Natural killer cell (primary cell): ENCODE measurements at places on chromosomes 1 and 21. TPM values are rescaled to one million over a fixed set of nuclear protein-coding genes. Genes with fewer than 3 reads are reported as not detected.

DNA sequence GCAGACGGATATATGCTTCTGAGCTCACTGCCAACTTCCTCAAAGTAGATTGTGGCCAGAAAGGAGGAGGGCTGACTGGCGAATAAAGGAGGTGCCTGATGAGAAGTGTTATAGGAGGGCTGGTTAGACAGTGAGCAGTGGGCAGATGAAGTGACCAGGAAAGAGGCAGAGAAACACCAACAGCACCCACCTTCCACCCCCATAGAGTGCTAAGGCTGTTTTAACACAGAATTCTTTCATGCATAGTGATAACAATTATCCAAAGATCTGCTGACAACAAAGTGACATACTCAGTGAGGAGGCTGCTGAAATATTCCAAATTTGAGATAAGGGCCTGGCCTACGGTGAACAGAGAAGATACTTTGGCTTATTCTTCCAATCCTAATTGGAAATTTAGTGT lies 21.2 kb upstream of the MTR start:
- H3K4me1 ChIP-seq: no peaks in the 10 kb centered on the region
- DNase-seq: no peak
- H3K4me3 ChIP-seq: no peak overlapping the region
- H3K27ac ChIP-seq: no peak overlapping the region

- peaks cover 91% of the 10 kb centered on the region for H3K4me1 ChIP-seq
- no peak for DNase-seq
- H3K4me3 ChIP-seq: no peak overlapping the region
- H3K27me3 ChIP-seq: no peaks in the 10 kb centered on the region
- peaks cover 58% of the 10 kb centered on the region for H3K36me3 ChIP-seq
Observed at GRCh38 chr1:154342132-154342531, 16.8 kb downstream of the ATP8B2 start.

- no peak overlapping the region for H3K27ac ChIP-seq
- H3K27me3 ChIP-seq: no peaks in the 10 kb centered on the region
- no peak for DNase-seq
Observed at GRCh38 chr21:46071082-46071481, 26.8 kb upstream of the COL6A2 start.

GRCh38 chr1:16351994-16352841 lies at the start of gene FBXO42:
FBXO42 (minus strand) TSS chr1:16352480; CDS start chr1:16315418, 37,062 bp downstream.
- no peaks in the 10 kb centered on the region for H3K36me3 ChIP-seq
- H3K4me1 ChIP-seq: peaks cover 24% of the 10 kb centered on the region
- peak within 1 kb of the TSS; percentile 82 for H3K4me3 ChIP-seq
- DNase-seq: peak; percentile 97
- H3K27ac ChIP-seq: peak within 1 kb of the TSS; percentile 94

- no peaks in the 10 kb centered on the region for H3K27me3 ChIP-seq
- DNase-seq: no peak
Observed at GRCh38 chr1:167136191-167136614, 42.3 kb downstream of the STYXL2 start.

GRCh38 chr1:47184090-47184821 lies 5.6 kb downstream of the PDZK1IP1 start:
- H3K27me3 ChIP-seq: peaks cover 5% of the 10 kb centered on the region
- peaks cover 5% of the 10 kb centered on the region for H3K4me1 ChIP-seq
- DNase-seq: peak; percentile 9

DNA sequence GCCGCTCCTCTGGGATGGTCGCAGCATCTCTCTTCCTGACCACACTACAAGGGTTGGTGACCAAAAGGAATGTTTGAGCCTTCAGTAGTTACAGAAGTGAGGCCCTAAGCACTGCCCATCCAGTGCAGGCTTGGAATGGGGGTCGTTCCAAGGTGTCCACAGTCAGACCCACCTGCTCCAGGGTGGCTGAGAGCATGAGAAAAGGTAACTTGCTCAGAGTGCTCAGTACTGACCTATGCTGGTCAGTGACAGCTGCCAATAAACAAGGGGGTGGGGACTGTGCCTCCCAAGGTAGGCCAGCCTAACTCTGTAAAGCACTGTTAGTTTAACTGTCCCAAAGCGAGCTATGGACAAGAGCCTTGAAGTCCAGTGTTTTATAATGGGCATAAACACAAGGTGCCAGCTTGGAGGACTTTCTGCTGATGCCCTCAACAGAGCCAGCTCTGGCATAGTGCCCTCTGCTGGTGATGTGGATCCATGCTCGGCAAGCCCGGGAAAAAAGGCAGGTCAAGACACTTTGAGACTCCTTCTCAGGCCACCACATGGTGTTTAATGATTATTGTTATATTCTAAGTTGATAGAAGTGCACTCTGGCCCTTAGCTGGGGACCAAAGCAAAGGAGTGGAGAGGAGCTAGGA lies 78.1 kb upstream of the DNAH14 start:
- no peaks in the 10 kb centered on the region for H3K4me1 ChIP-seq
- no peak overlapping the region for H3K4me3 ChIP-seq
- peak; percentile 65 for DNase-seq

GRCh38 chr1:16156848-16157495 lies 1.1 kb upstream of the EPHA2 start:
- no peak overlapping the region for H3K27ac ChIP-seq
- H3K27me3 ChIP-seq: peaks cover 31% of the 10 kb centered on the region
- DNase-seq: no peak
- peaks cover 46% of the 10 kb centered on the region for H3K4me1 ChIP-seq
- no peak overlapping the region for H3K4me3 ChIP-seq

DNA sequence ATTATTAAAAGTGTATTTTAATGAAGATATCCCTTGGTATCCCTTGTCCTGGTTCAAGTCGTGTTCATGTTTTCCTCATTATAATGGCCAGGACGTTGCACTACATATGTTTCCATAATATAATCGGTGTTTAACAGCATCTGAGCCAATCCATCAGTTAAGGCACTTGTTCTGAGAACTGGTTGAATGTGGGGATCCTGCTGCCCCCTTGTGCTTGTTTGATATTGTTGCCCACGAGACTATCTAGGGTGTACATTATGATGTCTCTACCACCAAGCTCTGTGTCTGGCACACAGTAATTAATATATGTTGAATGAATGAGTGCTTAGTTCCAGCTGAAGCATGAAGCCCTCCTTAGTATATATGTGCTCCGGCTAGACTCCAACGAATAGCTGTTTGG lies 193.0 kb downstream of the CACNA1E start:
- no peak overlapping the region for H3K4me3 ChIP-seq
- DNase-seq: no peak
- H3K36me3 ChIP-seq: no peaks in the 10 kb centered on the region
- H3K27me3 ChIP-seq: no peaks in the 10 kb centered on the region
- no peaks in the 10 kb centered on the region for H3K4me1 ChIP-seq
- no peak overlapping the region for H3K27ac ChIP-seq

DNA sequence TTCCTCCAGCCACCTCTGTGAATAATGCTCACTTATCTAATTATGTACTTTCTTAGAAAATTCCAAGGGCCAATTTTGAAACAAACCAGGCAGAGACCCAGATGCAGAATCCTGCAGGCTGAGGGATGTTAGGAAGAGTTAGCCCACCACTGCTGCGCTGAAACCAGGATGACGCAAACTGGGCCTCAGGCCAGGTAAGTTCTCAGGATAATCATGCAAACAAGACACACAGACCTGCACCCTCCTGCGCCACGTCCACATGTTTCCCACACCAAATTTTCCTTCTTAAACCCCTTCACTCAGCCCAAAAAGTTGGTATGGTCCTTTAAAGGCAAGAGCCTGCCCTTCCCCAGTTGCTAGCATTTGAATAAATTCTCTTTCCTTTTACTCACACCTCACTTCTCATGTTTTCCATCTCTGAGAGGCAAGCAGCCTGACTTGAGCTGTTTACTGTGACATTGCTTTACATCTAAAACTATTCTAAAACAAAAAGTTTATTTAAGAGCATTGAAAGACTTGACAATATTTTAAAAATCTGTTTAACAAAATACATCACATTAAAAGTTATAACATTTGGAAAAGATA lies 887.1 kb downstream of the LRRIQ3 start:
- no peak overlapping the region for H3K4me3 ChIP-seq
- H3K4me1 ChIP-seq: no peaks in the 10 kb centered on the region
- DNase-seq: no peak
- no peaks in the 10 kb centered on the region for H3K27me3 ChIP-seq

GRCh38 chr21:37139154-37139553 lies 66.1 kb downstream of the TTC3 start:
- DNase-seq: no peak
- no peaks in the 10 kb centered on the region for H3K27me3 ChIP-seq
- H3K36me3 ChIP-seq: peaks cover 43% of the 10 kb centered on the region
- no peak overlapping the region for H3K4me3 ChIP-seq
- no peak overlapping the region for H3K27ac ChIP-seq
- no peaks in the 10 kb centered on the region for H3K4me1 ChIP-seq

- peaks cover 11% of the 10 kb centered on the region for H3K4me1 ChIP-seq
- no peak overlapping the region for H3K27ac ChIP-seq
- no peak for DNase-seq
- no peak overlapping the region for H3K4me3 ChIP-seq
Observed at GRCh38 chr1:53176452-53177208, 20.0 kb upstream of the CPT2 start.

Gene OR2T29
- total RNA-seq: not detected

Gene HAO2
- not detected for total RNA-seq

Gene C1orf94
- total RNA-seq: not detected

Gene EVI5
- 6.0 TPM for total RNA-seq

DNA sequence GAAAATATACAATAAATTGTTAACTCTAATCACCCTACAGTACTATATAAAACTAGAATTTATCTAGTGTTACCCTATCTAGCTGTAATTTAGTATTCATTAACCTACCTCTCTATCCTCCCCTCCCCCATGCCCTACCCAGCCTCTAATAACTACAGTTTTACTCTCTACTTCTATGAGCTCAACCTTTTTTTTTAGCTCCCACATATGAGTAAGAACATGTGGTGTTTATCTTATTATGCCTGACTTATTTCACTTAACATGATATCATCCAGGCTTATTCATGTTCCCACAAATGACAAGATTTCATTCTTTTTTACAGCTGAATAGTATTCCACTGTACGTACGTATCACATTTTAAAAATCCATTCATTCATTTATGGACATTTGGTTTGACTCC lies 46.0 kb upstream of the WARS2 start:
- no peaks in the 10 kb centered on the region for H3K36me3 ChIP-seq
- H3K4me3 ChIP-seq: no peak overlapping the region
- no peak for DNase-seq
- no peaks in the 10 kb centered on the region for H3K4me1 ChIP-seq
- H3K27ac ChIP-seq: no peak overlapping the region
- H3K27me3 ChIP-seq: no peaks in the 10 kb centered on the region

Gene PODN
- total RNA-seq: 11.2 TPM

Gene MPL
- 0.48 TPM for total RNA-seq

Gene SLC25A34
- total RNA-seq: 1.8 TPM

DNA sequence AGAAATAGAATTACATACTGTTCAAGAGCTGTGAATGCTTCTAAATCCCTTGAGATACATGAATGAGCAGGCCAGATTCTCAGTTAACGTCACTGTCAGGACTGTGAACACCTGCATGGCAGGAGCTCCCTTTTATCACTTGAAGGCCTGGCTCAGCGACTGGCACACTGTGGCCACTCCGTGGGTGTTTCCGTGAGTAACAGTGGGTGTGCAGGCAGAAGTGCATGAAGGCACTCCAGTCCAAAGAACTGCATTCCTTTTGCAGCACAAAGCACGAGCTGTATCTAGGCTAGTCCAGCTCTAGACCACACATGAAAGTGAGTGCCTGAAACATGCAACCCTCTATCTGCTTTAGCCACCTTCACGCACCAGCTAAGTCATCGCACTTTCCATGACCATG lies 9.6 kb upstream of the SIM2 start:
- H3K36me3 ChIP-seq: no peaks in the 10 kb centered on the region
- H3K4me1 ChIP-seq: no peaks in the 10 kb centered on the region
- H3K27me3 ChIP-seq: peaks cover 14% of the 10 kb centered on the region

Gene B4GALT2
- 5.5 TPM for total RNA-seq

GRCh38 chr1:232635778-232636356 lies 5.9 kb upstream of the SIPA1L2 start:
- H3K27me3 ChIP-seq: peaks cover 2% of the 10 kb centered on the region
- peak; percentile 67 for DNase-seq
- peaks cover 3% of the 10 kb centered on the region for H3K4me1 ChIP-seq
- H3K27ac ChIP-seq: no peak overlapping the region
- H3K4me3 ChIP-seq: no peak overlapping the region

Gene SDF4
- total RNA-seq: 184 TPM

Gene ADORA3
- 0.40 TPM for total RNA-seq

Gene OR2M4
- total RNA-seq: not detected

GRCh38 chr21:42806509-42807140 lies 72.7 kb downstream of the WDR4 start:
- H3K4me1 ChIP-seq: no peaks in the 10 kb centered on the region
- DNase-seq: no peak
- no peak overlapping the region for H3K27ac ChIP-seq

Gene CLCA4
- not detected for total RNA-seq

- H3K4me1 ChIP-seq: no peaks in the 10 kb centered on the region
- no peak overlapping the region for H3K27ac ChIP-seq
- DNase-seq: no peak
- no peaks in the 10 kb centered on the region for H3K36me3 ChIP-seq
- H3K27me3 ChIP-seq: no peaks in the 10 kb centered on the region
Observed at GRCh38 chr21:44497703-44498126, 42.3 kb downstream of the KRTAP10-1 start.

DNA sequence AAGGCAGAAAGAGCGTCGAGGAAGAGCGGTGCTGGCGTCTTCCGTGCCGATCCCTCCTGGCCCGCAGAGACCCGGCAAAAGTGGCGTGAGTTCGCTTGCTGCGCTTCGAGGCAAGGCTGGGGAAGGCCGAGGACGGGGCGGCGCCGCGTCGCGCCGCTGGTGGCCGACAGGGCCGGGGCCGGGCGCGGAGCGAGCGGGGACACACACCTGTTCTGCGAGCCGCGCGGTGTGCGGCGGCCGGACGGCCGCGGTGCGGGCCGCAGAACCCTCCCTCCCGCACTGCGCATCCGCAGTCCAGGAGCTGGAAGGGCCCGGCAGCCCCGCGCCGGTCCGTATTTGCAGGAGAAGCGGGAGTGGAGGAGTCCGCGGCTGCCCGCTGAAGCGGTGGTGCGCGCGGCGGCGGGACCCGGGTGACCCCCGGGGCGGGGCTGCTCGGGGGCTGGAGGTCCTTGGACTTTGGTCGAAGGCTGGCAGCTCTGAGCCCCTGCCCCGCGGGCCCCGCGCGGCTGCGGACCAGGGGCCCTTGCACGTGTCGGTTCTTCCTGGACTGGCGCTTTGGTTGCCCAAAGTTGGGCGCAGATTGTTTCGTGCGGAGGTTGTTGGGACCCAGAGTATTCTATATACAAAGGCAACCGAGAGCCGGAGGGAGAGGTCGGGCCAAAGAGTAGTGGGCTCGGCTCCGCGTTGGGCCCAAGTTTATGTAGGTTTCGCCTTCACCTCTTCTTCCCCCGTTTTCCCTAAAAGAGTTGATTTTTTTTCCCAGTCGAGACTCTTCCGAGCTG lies 2.6 kb downstream of the RNF220 start:
- H3K27ac ChIP-seq: no peak overlapping the region
- no peaks in the 10 kb centered on the region for H3K36me3 ChIP-seq
- DNase-seq: peak; percentile 39

Gene SH2D2A
- 312 TPM for total RNA-seq

GRCh38 chr21:25735646-25736597 lies 1.1 kb downstream of the GABPA start:
- H3K4me1 ChIP-seq: peaks cover 4% of the 10 kb centered on the region
- no peak for DNase-seq
- H3K27me3 ChIP-seq: no peaks in the 10 kb centered on the region
- H3K36me3 ChIP-seq: no peaks in the 10 kb centered on the region

GRCh38 chr1:215971793-215972441 lies 404.8 kb downstream of the KCTD3 start:
- no peaks in the 10 kb centered on the region for H3K4me1 ChIP-seq
- no peak overlapping the region for H3K27ac ChIP-seq
- no peak for DNase-seq
- no peaks in the 10 kb centered on the region for H3K27me3 ChIP-seq
- no peak overlapping the region for H3K4me3 ChIP-seq

Gene NR1I3
- not detected for total RNA-seq

Gene AADACL4
- not detected for total RNA-seq

Gene MROH9
- not detected for total RNA-seq
